ENCODE measurements at places on chromosomes 6 and 20.

DNA sequence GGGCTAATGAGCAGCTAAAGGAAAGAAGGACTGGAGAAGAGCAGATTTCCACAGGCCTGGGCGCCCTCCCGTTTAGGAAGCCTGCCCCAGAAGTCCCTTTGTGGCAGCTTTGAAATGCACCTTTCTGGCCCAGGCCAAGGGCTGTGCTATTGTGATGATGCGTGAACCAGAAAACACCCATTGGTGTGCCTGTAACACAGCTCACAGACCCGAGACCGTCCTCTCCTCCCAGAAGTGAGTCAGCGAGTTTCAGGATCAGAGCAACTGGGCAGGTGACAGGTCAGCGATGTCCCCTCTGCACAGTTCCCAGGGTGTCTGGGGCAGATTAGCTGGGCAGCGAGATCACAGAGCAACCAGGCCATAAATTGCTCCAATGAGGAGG, 71.9 kb upstream of the SULF2 start:
- DNase-seq, result no peak

DNA sequence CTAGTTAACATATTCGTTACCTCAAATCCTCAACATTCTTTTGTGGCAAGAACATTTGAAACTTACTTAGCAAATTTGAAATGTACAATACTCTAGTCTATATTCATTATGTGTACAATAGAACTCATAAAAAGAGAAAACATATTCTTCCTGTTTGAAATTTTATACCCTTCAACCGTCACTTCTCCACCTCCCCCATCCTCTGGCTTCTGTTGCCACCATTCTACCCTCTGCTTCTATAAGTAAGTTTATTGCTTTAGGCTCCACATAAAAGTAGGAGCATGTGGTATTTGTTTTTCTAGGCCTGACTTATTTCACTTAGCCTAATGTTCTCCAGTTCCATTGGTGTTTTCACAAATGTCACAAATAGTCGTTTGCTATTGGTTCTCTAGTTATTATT, 205.3 kb downstream of the TENT5A start:
- DNase-seq, result no peak

DNA sequence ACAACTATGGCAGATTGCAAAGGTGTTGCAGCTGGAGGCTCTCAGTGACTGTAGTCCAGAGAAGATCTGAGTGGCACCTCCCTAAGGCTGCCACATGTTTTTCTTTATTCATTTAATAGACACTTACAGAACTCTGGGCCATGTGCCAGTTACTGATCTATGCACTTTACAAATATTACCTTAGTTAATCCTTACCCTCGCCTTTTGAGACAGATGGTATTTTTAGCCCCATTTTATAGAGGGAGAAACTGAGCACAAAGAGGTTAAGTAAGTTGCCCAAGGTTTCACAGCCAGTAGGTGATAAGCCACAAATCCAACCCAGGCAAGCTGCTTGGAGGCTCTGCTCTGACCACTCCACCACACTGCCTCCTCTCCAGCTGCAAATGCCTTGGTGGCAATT, 6.5 kb upstream of the SCRT2 start:
- no peak for DNase-seq

DNA sequence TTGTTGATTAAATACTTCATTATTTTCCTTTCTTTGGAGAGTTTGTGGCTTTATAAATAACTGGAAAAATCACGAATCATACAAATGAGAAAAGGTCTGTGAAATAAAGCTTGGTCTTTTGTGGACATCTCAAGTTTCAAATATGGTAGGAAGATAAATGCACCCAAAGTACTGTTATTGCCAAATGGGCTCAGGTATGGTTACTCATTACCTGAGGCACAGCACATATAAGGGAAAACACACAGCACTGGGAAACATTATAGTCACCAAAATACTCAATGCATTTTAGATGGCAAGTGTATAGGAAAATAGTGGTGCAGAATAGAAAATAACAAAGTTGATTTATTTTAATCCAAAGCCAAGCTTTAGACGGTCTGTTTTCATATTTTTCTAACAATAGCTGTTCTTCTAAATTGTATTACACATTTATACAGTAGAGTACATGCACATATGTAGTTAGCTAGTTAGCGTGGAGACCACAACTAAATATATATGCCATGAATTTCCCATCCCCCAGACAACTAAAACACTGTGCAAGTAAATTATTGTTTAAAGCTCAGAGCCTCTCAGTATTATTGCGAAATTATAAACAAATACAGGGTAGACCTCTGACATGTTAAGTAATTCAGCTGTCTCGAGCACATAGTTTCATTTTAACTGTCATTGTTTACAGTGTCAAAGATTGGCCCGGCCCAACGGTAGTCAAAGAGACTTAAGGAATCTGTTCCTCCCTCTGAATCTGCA, 336.0 kb downstream of the SYNE1 start:
- no peak for DNase-seq

GRCh38 chr20:64058536-64058935, 4.5 kb upstream of the TCEA2 start:
- no peak for DNase-seq

Measured in nucleus accumbens (tissue), 56 donors.